Prostate gland (tissue), 2 donors: ENCODE measurements at places on chromosomes 11 and 22. TPM values are rescaled to one million over a fixed set of nuclear protein-coding genes. Genes with fewer than 3 reads are reported as not detected.

- H3K36me3 ChIP-seq, result no peaks in the 10 kb centered on the region
- DNase-seq, result no peak
- no peaks in the 10 kb centered on the region for H3K4me1 ChIP-seq
- no peak overlapping the region for H3K4me3 ChIP-seq
Measured at GRCh38 chr22:27972732-27973698, 54.0 kb upstream of the PITPNB start.

Gene CD3G
- total RNA-seq, result 1.2 TPM

- H3K36me3 ChIP-seq, result no peaks in the 10 kb centered on the region
- H3K4me3 ChIP-seq, result no peak overlapping the region
- H3K27me3 ChIP-seq, result no peaks in the 10 kb centered on the region
- H3K4me1 ChIP-seq, result peaks cover 8% of the 10 kb centered on the region
- H3K27ac ChIP-seq, result peak overlapping the region; percentile 74
- DNase-seq, result no peak
Measured at GRCh38 chr22:43007519-43008102, 7.3 kb downstream of the PACSIN2 start.

GRCh38 chr11:131674051-131674755, 303.8 kb downstream of the NTM start:
- no peak overlapping the region for H3K27ac ChIP-seq
- peak; percentile 48 for DNase-seq
- H3K27me3 ChIP-seq, result no peaks in the 10 kb centered on the region
- H3K4me3 ChIP-seq, result no peak overlapping the region
- H3K4me1 ChIP-seq, result no peaks in the 10 kb centered on the region

DNA sequence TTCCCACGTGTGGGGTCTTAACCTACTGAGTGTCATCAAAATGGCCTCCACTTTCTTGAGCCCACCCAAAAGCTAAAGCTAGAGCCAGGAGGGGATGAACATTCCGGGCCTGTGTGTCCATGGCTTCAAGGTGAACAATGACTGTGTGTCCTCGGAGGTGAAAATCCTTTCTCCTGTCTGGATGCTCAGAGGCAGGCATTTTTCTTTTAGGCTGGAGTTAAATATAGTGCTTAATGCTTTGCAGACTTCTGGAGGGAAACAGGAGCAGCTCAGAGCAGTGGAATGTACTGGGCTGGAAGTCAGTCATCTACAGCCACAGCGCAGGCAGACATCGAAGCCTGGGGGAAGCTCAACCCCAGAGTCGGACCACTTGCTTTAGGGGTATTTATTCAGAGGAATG, 68.6 kb upstream of the TMEM45B start:
- no peak overlapping the region for H3K4me3 ChIP-seq
- H3K27ac ChIP-seq, result no peak overlapping the region

- H3K4me3 ChIP-seq, result no peak overlapping the region
- no peaks in the 10 kb centered on the region for H3K36me3 ChIP-seq
- no peaks in the 10 kb centered on the region for H3K27me3 ChIP-seq
- no peak overlapping the region for H3K27ac ChIP-seq
- H3K4me1 ChIP-seq, result no peaks in the 10 kb centered on the region
Measured at GRCh38 chr11:85236211-85236610, 390.9 kb downstream of the DLG2 start.

DNA sequence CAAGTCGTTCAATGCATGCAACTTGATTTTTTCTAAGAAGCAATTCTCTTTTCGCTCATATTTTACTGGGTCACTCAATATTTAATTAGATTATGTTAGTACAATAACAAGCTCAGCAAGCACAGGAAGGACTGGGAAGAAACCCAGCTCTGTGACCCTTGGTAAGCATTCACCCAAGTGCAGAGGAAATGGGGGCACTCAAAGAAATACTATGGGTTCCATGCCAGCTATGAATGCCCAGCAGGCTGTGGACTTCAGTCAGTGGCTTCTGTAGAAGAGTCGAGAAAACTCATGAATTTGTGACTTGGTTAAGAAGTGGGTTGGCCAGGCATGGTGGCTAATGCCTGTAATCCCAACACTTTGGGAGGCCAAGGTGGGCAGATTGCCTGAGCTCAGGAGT, 123.6 kb downstream of the GALNT18 start:
- DNase-seq, result no peak
- H3K4me1 ChIP-seq, result peaks cover 13% of the 10 kb centered on the region
- no peaks in the 10 kb centered on the region for H3K27me3 ChIP-seq
- H3K36me3 ChIP-seq, result no peaks in the 10 kb centered on the region
- no peak overlapping the region for H3K27ac ChIP-seq
